Umbilical cord (tissue), 2 donors: ENCODE measurements at places on chromosomes 3 and 15. TPM values are rescaled to one million over a fixed set of nuclear protein-coding genes. Genes with fewer than 3 reads are reported as not detected.

FNDC3B gene
- 266 TPM for total RNA-seq

GRCh38 chr3:71850654-71851053 is 65.7 kb upstream of the PROK2 start:
- no peak for DNase-seq

DNA sequence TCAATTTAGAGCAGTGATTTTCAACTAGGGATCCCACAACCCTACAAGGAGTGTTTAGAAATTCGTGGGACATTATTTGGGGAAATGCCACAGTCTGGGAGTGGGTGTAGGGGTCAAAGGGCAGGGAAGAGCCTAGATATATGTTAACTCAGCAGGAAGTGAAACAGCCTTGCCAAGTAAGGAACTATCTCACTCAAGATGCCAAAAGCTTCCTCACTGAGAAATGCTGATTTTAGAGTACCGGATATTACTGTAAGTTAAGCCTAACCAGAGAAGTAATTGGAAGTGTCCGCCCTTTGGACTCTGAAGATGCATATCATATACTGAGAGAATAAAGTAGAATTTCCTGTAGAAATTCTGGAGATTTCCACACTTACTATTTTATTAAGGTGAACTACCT is 158.6 kb downstream of the BBX start:
- DNase-seq, result peak; percentile 18

- no peak for DNase-seq
Measured at GRCh38 chr15:47971637-47972036, 149.2 kb upstream of the SLC24A5 start.

DNA sequence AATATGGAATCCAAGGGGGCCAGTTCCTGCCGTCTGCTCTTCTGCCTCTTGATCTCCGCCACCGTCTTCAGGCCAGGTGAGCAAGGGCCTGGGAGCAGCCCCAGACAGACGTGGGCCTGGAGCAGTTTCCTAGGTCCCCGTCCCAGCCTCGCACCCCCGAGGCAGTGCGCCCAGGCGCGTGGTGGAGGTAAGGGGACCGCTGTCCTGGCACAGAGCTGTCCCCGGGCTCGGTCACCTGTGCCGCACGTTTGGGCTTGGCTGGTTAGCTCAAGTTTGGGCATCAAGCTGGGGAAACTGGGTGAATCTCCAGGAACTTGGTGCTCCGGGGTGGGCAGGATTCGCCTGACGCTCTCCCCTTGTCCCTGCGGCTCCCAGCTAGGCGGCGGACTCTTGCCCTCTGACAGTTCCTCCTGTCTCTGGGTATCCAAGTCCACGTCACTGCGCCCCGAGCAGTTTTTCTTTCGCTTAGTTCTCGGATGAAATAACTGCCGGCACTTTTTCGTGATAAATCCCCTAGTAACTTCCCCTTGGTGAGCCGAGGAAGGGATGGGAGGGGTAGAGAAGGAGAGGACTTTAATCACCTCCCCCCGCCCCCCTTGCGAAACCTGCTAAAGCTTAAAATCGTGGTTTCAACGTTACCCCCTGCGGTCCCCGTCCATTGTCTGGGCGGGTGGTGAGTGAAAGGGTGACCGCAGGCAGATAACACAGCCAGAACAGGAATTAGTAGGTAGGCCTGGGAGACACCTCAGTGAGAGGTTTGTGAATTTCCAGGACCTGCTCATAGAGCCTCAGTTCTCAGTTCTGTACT is 901 bp downstream of the ALCAM start:
- peak; percentile 73 for DNase-seq
